Left lung (tissue), 14 donors: ENCODE measurements at places on chromosomes 1 and 21.

DNA sequence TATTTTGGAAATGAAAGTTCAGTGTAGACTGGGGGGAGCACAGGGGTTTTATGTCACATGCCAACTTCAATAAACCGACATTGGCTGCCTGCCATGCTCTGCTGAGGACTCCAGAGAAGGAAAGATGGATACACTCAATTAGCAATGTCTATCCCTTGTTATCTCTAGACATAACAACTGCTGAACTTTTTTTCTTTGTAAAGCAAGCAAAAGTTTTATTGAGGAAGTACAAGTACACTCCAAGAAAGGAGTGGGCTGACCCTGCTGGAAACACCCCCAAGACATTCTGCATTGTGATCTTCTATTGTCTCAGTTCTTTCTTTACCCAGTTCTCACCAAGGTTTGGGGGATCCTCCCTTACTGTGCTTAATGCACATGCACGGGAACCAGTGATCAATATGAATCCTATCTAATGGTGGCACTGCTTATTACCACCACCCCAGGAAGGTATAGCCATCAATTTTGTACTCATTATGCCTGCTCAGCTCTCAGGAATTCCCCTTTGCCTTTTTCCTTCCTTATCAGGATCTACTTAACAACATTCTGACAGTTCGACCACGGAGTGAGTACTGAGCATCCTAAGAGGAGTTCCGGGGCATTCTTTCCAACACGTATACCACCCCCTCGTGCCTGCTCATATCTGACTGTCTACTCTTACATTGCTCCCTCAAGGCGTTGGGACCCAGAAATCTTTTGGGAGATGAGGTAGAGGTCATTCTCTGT is 28.7 kb downstream of the SYNJ1 start:
- H3K36me3 ChIP-seq: no peaks in the 10 kb centered on the region
- no peak overlapping the region for H3K27ac ChIP-seq
- no peak overlapping the region for H3K4me3 ChIP-seq

- H3K27me3 ChIP-seq: no peaks in the 10 kb centered on the region
- H3K4me3 ChIP-seq: no peak overlapping the region
- no peak for DNase-seq
- no peaks in the 10 kb centered on the region for H3K4me1 ChIP-seq
These were observed 36.4 kb downstream of the ZNF684 start for GRCh38 chr1:40567825-40568224.

- H3K27me3 ChIP-seq: no peaks in the 10 kb centered on the region
- no peak overlapping the region for H3K27ac ChIP-seq
- H3K4me1 ChIP-seq: peaks cover 16% of the 10 kb centered on the region
- no peaks in the 10 kb centered on the region for H3K36me3 ChIP-seq
- H3K4me3 ChIP-seq: no peak overlapping the region
These were observed 11.6 kb upstream of the FAM20B start for GRCh38 chr1:179014123-179014522.

GRCh38 chr1:174789399-174789798 is 210.3 kb upstream of the CACYBP start:
- no peak overlapping the region for H3K27ac ChIP-seq
- DNase-seq: no peak
- H3K4me1 ChIP-seq: no peaks in the 10 kb centered on the region
- no peak overlapping the region for H3K4me3 ChIP-seq
- no peaks in the 10 kb centered on the region for H3K36me3 ChIP-seq
- H3K27me3 ChIP-seq: no peaks in the 10 kb centered on the region

GRCh38 chr1:54379555-54380289 is 26.5 kb downstream of the SSBP3 start:
- H3K27me3 ChIP-seq: no peaks in the 10 kb centered on the region
- peaks cover 35% of the 10 kb centered on the region for H3K4me1 ChIP-seq
- H3K36me3 ChIP-seq: no peaks in the 10 kb centered on the region
- no peak overlapping the region for H3K27ac ChIP-seq
- DNase-seq: peak; percentile 84

DNA sequence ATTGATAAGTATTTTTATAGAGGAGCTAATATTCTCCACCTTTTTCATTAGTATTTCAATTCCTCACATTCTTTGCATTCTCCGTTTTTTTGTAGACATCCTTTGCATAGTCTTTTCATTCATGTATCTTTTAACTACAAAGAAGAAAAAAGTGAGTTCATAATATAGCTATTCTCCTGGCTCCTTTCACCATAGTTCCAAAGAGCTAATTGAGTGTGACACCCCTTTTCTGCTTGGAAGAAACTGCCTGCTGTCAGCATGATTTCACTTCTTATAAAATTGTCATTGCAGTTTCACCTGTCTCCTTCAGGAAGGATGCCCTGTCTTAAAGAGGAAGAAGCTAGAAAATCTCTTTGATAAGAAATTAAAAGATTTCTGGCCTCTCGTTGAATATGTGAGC is 991.1 kb downstream of the KCNT2 start:
- H3K36me3 ChIP-seq: no peaks in the 10 kb centered on the region
- no peaks in the 10 kb centered on the region for H3K27me3 ChIP-seq
- H3K4me1 ChIP-seq: no peaks in the 10 kb centered on the region

- no peak for DNase-seq
- peaks cover 27% of the 10 kb centered on the region for H3K27me3 ChIP-seq
- H3K36me3 ChIP-seq: no peaks in the 10 kb centered on the region
- H3K4me3 ChIP-seq: no peak overlapping the region
These were observed 14.8 kb upstream of the PSMA5 start for GRCh38 chr1:109441069-109441468.

- no peaks in the 10 kb centered on the region for H3K4me1 ChIP-seq
- H3K27me3 ChIP-seq: no peaks in the 10 kb centered on the region
- no peak overlapping the region for H3K27ac ChIP-seq
- no peak for DNase-seq
- no peak overlapping the region for H3K4me3 ChIP-seq
These were observed 12.7 kb downstream of the RHEX start for GRCh38 chr1:206065547-206066145.

- no peak overlapping the region for H3K4me3 ChIP-seq
- peaks cover 18% of the 10 kb centered on the region for H3K4me1 ChIP-seq
- peak overlapping the region; percentile 23 for H3K27ac ChIP-seq
- H3K27me3 ChIP-seq: no peaks in the 10 kb centered on the region
- H3K36me3 ChIP-seq: no peaks in the 10 kb centered on the region
- peak; percentile 82 for DNase-seq
These were observed 78.1 kb downstream of the DHRS3 start for GRCh38 chr1:12539705-12540579.
